ENCODE measurements at places on chromosomes 1 and 21.

DNA sequence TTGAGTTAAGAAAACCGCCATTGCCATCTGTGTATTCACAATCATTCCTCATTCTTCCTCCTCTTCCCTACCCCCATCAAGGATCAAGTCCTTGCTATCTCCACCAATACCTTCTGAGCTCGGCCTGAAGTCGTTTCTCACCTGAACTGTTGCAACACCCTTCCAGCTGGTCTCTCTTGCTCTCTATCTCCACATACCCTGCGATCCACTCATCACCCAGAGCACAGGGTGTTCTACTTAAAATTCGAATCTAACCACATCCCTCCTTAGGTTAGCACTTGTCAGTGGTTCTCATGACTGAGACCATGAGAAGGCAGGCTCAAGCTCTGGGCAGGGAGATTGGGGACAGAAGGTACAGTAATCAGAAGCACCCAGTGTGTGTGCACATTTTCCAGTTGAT lies 4.6 kb downstream of the IVL start:
- no peaks in the 10 kb centered on the region for H3K27me3 ChIP-seq
- no peak overlapping the region for H3K27ac ChIP-seq
- H3K4me1 ChIP-seq: no peaks in the 10 kb centered on the region
- H3K4me3 ChIP-seq: no peak overlapping the region

GRCh38 chr1:44949286-44949685 lies 37.1 kb downstream of the EIF2B3 start:
- no peak overlapping the region for H3K27ac ChIP-seq
- H3K4me3 ChIP-seq: no peak overlapping the region
- H3K36me3 ChIP-seq: no peaks in the 10 kb centered on the region
- H3K27me3 ChIP-seq: no peaks in the 10 kb centered on the region
- no peak for DNase-seq

DNA sequence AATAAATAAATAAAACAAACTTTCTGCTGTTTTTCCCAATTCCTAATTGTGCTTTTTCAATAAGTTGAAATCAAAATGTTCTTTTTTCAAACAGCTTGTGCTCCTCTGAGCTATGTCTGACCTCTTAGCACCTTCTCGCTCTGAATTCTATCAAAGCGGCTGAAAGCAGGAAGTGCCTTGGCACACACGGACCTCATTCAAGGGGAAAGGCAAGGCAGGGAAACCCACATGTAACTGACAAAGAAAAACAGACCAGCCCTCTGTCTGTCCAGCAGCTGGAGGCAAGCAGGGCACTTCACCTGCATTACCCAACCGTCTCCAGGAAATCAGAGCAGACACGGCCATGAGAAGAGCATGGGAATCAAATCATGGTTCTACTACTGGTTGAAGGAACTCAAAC lies 56.7 kb downstream of the PLPP3 start:
- H3K27ac ChIP-seq: no peak overlapping the region
- no peak overlapping the region for H3K4me3 ChIP-seq
- H3K36me3 ChIP-seq: peaks cover 14% of the 10 kb centered on the region
- DNase-seq: no peak
- peaks cover 15% of the 10 kb centered on the region for H3K4me1 ChIP-seq

DNA sequence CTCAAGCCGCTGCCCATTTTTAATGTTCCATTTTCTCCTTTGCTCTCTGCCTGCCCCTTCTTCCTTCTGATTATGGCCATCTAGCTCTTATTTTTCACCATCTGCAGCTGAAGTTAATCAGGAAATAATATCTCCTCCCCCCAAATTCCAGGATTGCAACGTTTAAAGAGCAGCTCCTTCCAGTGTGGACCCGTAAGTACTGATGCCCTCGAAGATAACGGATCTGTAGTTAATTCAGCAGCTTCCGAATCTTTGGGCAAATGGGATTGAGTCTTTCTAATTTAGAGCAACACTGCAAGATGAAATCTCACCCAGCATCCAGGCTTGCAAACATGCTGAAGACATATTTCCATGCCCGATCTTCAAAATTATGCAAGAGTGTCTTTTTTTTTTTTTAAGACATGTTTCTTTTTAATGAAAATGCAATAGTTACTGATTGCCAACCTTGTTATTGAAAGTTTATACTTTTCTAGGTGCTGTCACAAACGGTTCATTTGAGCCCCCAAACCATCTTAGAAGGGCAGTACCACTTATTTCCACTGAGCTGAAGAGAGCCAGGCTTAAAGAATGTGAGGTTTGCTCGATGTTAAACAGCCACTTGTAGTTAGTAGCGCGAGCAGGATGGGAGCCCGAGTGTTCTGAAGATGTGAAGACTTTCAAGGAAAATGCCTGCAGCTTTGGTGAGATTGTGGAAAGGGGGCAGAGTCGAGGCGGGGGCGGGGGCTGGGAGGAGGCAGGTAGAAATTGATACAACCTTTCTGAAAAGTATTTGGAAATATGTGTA lies 10.9 kb upstream of the RCAN3 start:
- peak; percentile 21 for DNase-seq
- no peaks in the 10 kb centered on the region for H3K4me1 ChIP-seq
- no peaks in the 10 kb centered on the region for H3K27me3 ChIP-seq
- no peak overlapping the region for H3K4me3 ChIP-seq

- H3K4me1 ChIP-seq: peaks cover 4% of the 10 kb centered on the region
- H3K27me3 ChIP-seq: no peaks in the 10 kb centered on the region
- H3K36me3 ChIP-seq: no peaks in the 10 kb centered on the region
- no peak for DNase-seq
- no peak overlapping the region for H3K27ac ChIP-seq
These were observed 37.1 kb upstream of the SLC30A10 start for GRCh38 chr1:219965285-219966070.

GRCh38 chr21:45487891-45488600 lies 54.2 kb downstream of the SLC19A1 start:
- no peak overlapping the region for H3K4me3 ChIP-seq
- H3K4me1 ChIP-seq: peaks cover 19% of the 10 kb centered on the region
- H3K27ac ChIP-seq: peak overlapping the region; percentile 5
- H3K27me3 ChIP-seq: no peaks in the 10 kb centered on the region
- H3K36me3 ChIP-seq: no peaks in the 10 kb centered on the region

DNA sequence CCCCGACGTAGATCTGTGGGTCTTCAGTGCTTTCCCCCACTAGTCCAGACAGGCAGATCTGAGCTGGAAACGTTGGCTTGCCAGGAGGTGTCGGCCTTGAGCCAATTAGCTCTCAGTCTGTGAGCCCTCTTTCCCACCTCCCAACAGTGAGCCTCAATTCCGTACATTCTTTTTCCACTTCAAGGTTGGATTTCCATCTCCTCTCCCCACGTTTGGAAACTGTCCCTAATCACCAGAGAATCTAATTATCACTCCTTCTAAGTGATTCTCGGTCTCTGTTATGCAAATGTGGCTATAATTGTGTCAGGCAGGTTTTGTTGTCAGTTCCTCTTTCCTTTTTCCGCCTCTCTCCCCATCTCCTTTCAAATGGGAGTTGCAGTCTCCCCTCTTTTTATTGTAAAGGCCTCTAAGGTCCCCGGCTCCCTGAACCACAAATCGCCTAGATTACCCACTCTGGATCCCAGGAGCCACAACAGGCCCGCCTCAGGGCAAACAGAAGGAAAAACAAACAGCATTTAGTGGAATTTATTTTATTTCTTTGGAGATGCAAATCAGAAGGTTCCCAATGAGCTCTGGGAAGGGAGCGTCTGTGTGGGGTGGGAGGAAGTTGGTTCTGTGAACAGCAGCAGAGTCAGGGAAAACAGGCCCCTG lies 29.4 kb upstream of the LRRN2 start:
- peak overlapping the region; percentile 53 for H3K27ac ChIP-seq
- peaks cover 63% of the 10 kb centered on the region for H3K27me3 ChIP-seq
- DNase-seq: peak; percentile 81
- H3K4me3 ChIP-seq: peak overlapping the region; percentile 20
- H3K36me3 ChIP-seq: no peaks in the 10 kb centered on the region

DNA sequence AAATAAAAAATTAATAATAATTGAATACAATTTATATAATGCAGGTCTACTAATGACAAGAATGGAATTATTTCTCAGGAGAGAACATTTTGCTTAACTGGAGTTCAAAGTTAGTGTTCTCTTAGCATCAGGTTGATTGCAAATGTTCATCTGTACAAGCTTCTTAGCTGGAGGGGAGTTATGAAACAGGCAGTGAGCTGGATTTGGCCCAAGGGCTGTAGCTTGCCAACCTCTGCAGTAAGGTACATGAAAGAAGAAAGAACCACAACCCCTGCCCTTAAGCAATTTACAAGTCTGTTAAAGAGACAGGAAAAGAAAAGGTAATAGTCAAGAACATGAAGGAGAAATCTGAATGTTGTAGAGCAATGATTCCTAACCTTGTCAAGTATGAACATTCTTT lies 17.0 kb downstream of the LPGAT1 start:
- no peaks in the 10 kb centered on the region for H3K27me3 ChIP-seq
- H3K27ac ChIP-seq: no peak overlapping the region
- no peak overlapping the region for H3K4me3 ChIP-seq
- DNase-seq: no peak
- no peaks in the 10 kb centered on the region for H3K36me3 ChIP-seq

- H3K36me3 ChIP-seq: no peaks in the 10 kb centered on the region
- no peaks in the 10 kb centered on the region for H3K4me1 ChIP-seq
- DNase-seq: no peak
- no peak overlapping the region for H3K27ac ChIP-seq
These were observed 25.7 kb downstream of the CNST start for GRCh38 chr1:246591958-246592357.

DNA sequence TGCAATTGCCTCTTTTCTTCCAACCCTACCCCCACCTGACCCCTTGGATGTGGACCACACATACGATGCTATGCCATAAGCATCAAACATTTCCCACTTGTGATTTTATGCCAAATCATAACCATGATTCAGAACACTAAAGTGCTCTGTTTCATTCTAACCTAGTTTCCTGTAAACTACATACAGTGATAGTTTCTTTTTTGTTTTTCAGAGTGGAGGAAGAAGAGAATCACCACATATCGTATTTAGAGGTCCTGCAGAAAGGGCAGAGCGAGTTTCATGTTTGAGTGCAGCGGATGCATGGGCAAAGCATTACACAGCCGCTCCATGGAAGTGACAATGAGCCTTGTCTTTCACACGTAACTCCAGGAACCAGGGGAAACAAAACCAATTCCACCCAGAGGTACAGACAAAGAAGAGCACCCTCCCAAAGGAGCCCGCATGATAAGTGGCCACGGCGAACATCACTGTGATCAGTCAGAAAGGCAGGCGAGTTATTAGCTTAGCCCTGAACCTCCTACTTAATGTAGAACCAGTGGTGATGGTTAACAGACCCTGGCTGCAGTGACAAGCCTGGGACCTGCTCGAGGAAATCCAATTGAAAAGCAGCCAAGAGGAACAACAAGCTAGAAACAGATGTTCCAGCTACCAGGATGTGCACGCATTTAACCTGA lies 64.0 kb upstream of the ZNF281 start:
- no peaks in the 10 kb centered on the region for H3K4me1 ChIP-seq
- H3K27ac ChIP-seq: no peak overlapping the region
- H3K27me3 ChIP-seq: no peaks in the 10 kb centered on the region
- no peaks in the 10 kb centered on the region for H3K36me3 ChIP-seq
- H3K4me3 ChIP-seq: no peak overlapping the region
- DNase-seq: no peak

GRCh38 chr1:48266576-48266975 lies 44.1 kb downstream of the SLC5A9 start:
- no peaks in the 10 kb centered on the region for H3K27me3 ChIP-seq
- no peak overlapping the region for H3K27ac ChIP-seq
- no peaks in the 10 kb centered on the region for H3K36me3 ChIP-seq
- no peak overlapping the region for H3K4me3 ChIP-seq
- DNase-seq: no peak
- H3K4me1 ChIP-seq: no peaks in the 10 kb centered on the region

DNA sequence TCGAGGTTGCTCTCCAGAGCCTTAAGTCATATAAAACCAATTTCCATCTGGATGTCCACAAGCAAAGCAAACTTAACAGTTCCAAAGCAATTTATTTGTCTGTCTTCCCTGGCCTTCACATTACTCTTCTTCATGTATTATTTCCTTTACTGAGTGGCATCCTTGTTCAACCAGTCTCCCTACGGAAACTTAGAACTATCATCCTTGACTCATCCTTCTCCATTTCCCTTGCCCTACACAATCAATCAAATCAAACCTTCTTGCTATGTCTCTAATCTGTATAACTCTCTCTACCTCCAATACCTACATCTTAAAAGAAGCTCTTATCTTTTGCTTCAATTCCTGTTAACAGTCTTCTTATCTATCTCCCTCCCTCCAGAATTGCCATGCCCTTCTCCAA lies 25.4 kb downstream of the EGLN1 start:
- H3K4me3 ChIP-seq: no peak overlapping the region
- no peaks in the 10 kb centered on the region for H3K36me3 ChIP-seq
- H3K27ac ChIP-seq: no peak overlapping the region
- H3K27me3 ChIP-seq: no peaks in the 10 kb centered on the region
- no peak for DNase-seq

GRCh38 chr1:182927693-182928433 lies 25.1 kb downstream of the SHCBP1L start:
- H3K36me3 ChIP-seq: no peaks in the 10 kb centered on the region
- no peak for DNase-seq

DNA sequence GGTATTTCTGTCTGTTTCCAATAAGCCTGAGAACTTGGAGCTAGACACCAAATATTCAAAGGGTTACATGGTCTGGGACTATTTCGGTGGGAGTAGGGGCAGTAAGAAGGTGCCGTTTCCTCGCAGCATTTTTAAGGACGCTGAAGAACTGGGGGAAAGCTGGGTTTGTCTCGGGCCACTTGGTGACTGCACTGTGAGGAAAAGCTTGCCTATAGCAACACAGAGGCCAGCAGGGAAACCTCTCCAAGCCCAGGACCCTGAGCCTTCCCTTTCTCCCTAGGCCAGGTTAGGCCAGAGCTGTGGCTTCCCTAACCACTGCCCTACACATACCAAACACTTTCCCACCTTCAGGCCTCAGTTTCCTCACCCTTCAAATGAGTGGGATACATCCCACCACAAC lies 3.3 kb downstream of the GLIS1 start:
- H3K36me3 ChIP-seq: no peaks in the 10 kb centered on the region
- H3K4me1 ChIP-seq: peaks cover 18% of the 10 kb centered on the region
- no peak for DNase-seq
- H3K27me3 ChIP-seq: peaks cover 89% of the 10 kb centered on the region
- no peak overlapping the region for H3K4me3 ChIP-seq

GRCh38 chr1:54370287-54370989 lies 35.8 kb downstream of the SSBP3 start:
- DNase-seq: no peak
- no peak overlapping the region for H3K27ac ChIP-seq
- H3K4me1 ChIP-seq: peaks cover 21% of the 10 kb centered on the region
- no peaks in the 10 kb centered on the region for H3K36me3 ChIP-seq

GRCh38 chr1:83929184-83929583 lies 69.7 kb downstream of the TTLL7 start:
- no peak for DNase-seq
- no peaks in the 10 kb centered on the region for H3K36me3 ChIP-seq
- no peak overlapping the region for H3K4me3 ChIP-seq
- no peaks in the 10 kb centered on the region for H3K27me3 ChIP-seq

DNA sequence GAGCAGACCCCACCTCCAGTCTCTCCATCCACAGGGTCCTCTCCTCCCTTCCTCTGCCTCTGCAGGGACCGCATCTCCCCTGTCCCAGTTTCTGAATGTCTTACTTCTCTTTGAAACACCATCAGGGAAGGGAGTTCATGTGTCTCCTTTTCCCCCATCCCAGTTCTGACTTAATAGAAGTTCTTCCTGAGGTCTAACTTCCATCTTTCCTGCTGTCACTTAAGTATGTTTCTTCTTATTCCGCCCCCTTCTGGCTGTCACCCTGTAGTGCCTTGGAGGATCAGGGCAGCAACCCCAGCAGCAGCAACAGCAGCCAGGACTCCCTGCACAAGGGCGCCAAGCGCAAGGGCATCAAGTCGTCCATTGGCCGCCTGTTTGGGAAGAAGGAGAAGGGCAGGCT lies 29.3 kb downstream of the MYOG start:
- H3K27ac ChIP-seq: no peak overlapping the region
- no peak for DNase-seq

- no peaks in the 10 kb centered on the region for H3K36me3 ChIP-seq
- H3K27ac ChIP-seq: no peak overlapping the region
- H3K4me1 ChIP-seq: no peaks in the 10 kb centered on the region
- no peak for DNase-seq
- no peak overlapping the region for H3K4me3 ChIP-seq
These were observed 9.8 kb downstream of the NECTIN4 start for GRCh38 chr1:161079436-161080110.

Measured in neural progenitor cell (in vitro differentiated cells).